ENCODE measurements at places on chromosomes 5 and 9.

- no peak for DNase-seq
Observed at GRCh38 chr5:90191352-90192045, 218.1 kb downstream of the CETN3 start.

GRCh38 chr5:61599370-61600122 lies 267.5 kb downstream of the ZSWIM6 start:
- peak; percentile 20 for DNase-seq

DNA sequence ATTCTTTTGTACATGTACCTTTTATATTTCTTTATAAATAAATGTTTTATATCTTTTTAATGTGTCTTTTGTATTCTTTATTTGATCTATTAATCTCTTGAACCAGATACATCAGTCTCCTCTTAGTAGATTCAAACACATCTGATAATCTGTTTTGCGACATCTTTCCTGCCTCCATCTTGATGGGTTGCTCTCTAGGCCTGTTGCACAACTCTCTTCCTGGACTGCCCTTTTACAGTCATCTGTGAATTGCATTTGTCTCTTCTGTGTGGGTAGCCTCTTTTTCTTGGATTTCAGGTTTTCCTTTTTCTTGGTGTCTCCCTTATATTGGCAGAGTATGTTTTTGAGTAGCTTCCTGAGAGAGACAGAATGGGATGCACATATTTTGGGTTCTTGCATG lies 6.2 kb downstream of the ZFYVE16 start:
- DNase-seq: peak; percentile 22

DNA sequence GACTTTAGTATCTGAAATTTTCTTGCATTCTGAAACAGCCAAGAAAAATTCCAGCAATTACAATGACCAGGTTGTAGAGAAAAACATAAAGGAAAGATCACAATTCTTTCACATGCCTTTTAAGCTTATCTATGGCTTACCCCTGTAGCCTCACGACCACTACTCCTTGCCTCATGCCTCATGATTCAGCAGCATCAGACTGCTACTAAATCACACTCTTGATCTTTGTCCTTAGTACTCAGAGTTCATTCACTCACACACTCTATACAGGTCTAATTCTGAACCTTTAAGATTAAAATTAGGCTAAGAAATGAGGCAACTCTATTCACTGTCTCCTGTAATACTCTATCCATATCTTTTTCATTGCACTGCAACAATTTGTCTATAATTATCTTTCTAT lies 415.1 kb downstream of the MLLT3 start:
- no peak for DNase-seq

GRCh38 chr5:54093861-54094260 lies 216.5 kb downstream of the ARL15 start:
- DNase-seq: peak; percentile 33

GRCh38 chr9:22052376-22052945 lies 43.4 kb upstream of the CDKN2B start:
- peak; percentile 99 for DNase-seq

DNA sequence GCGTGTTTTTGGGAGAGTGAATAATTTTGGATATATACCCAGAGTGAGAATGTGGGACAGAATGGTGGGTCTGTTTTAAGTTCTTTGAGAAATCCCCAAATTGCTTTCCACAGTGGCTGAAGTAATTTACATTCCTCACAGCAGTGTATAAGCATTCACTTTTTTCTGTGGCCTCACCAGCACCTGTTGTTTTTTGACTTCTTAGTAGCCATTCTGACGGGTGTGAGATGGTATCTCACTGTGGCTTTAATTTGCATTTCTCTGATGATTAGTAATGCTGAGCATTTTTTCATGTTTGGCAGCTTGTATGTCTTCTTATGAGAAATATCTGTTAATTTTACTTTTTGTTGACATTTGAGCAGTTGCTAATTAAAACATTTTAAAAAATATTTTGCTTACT lies 9.4 kb upstream of the SPATA31D1 start:
- no peak for DNase-seq

GRCh38 chr5:116578676-116579075 lies 4.1 kb upstream of the SEMA6A start:
- no peak for DNase-seq

DNA sequence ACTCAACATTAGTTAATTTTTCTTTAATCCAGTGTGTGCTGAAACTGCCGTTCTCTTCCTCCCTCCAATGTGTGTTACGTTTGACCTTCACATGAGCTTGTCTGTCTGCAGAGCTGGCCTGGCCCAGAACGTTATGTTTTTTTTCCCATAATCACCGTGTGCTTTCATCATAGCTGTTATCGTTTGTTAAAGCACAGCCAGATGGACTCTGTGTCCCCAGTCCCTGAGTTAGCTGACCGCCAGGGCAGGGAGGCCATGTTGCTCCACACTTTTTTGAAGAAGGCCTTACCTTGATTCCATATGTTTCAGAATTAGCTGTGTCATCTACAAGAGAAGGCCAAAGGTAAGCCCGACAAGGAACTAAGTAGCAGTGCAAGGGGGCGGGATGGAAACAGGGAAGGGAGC lies 55.7 kb downstream of the HSD17B3 start:
- DNase-seq: no peak

- DNase-seq: no peak
Observed at GRCh38 chr5:60299944-60300343, 400.0 kb downstream of the DEPDC1B start.

GRCh38 chr9:28264368-28264767 lies 691.1 kb upstream of the C9orf72 start:
- DNase-seq: peak; percentile 6

- DNase-seq: peak; percentile 40
Observed at GRCh38 chr5:78793907-78794662, 145.5 kb upstream of the LHFPL2 start.

DNA sequence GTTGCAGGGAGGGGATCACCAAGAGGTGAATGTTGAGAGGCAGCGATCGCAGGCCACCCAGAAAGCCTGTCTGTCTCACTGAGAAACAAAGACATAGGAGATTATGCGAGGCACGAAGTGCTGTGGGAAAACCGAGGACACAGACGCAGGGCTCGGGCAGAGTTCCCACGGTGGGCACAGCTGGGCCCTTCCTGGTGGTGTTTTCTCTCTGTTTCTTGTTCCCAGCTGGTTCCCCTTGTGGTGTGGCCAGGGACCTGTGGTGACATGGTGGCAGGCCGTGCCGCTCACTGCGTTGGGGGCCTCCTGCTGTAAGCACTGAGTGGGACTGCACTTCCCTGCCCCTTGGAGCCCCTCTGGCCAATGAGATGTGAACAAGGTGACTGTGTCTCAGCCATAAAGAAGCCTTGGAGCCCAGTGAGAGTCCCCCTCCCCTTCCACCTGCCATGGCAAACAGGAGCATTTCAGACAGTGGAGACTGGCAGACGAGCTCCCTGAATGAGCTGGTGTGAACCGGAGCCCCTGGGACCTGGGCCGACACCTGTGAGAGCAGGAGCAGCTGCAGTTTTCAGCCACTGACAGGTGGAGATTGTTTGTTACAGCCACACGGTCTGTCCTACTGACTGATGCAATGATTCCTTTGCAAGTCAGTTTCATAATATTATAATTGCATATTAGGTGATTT lies 13.2 kb upstream of the IRX4 start:
- no peak for DNase-seq

DNA sequence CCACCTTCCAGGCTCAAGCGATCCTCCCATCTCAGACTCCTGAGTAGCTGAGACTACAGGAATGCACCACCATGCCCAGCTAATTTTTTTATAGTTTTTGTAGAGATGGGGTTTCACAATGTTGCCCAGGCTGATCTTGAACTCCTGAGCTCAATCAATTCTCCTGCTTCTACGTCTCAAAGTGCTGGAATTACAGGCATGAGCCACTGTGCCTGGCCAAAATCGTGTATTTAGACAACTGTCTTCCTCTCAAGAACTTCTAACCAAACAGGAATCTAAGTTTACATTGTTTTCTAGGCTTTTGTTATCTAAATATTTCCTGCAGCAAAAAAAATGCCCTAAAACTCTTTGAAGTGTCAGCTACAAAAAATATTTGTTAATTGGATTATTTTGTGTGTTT lies 78.8 kb downstream of the NLN start:
- peak; percentile 31 for DNase-seq

- DNase-seq: no peak
Observed at GRCh38 chr5:2471152-2471879, 280.2 kb downstream of the IRX2 start.

DNA sequence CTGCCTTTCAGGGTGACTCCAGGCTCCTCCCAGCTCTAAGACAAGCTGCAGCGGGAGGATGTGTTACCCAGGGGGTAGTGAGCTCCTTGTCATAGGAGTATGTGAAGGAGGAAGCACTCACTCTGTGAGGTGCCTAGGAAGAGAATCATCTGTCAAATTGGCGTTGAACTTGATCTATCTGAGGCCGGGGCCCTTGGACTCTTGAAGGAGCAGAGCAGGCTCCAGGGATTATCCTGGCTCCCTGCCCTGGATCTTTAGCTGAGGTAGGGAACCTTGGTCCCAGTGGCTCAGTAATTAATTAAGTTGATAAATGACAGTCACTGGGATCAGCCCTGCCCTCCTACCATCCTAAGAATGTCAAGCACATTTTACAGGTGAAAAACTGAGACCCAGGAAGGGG lies 15.5 kb downstream of the ADGRD2 start:
- DNase-seq: no peak

- no peak for DNase-seq
Observed at GRCh38 chr9:4490705-4491625, 697 bp downstream of the SLC1A1 start.

DNA sequence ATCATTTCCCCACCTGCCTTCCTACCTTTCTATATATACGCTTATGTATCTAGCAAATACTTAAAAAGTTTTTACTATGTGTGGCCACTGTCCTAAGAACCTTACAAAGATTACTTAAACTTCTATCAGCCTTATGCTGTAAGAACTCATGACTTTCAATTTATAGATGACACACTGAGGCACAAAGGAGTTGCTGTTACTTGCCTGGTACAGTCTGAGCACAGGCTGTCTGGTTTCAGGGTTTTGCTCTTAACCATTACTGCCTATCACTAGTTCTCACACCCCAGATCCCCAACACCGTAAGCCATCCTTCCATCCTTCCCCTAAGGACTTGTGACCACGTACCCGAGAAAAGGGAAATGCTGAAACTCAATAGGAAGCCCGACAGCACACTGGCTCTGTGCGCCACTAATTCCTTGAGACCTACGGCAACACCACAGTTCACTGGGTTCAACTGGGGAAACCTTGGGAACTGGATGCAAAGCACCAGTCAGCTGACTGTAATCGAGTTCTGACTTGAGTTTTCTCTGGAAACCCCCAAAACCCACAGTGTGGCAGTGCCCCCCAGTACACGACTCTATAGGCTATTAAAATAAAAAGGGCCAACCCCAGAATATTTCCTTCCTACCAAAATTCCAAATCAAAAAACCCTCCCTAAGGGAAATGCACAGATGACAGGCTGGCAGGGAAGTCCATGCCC lies 56.0 kb downstream of the AUH start:
- no peak for DNase-seq

GRCh38 chr5:67366276-67366675 lies 169.7 kb upstream of the CD180 start:
- no peak for DNase-seq

DNA sequence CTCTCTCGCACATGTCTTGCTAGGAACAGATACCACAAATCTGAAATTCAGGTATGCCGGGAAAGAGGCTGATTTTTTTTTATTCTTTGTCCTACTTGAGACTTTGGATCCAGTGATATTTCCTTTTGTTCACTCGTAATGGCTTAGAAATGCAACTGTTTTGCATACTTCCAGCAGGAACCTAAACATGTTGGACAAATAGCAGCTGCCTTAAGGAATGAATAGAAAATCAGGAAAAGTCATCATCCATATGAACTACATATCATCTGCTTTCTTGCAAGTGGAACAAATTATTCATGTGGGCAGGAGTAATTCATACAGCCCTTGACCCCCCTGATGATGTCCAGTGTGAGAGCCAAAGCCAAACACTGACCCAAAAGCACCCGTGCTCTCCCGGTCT lies 17.4 kb downstream of the TTC39B start:
- peak; percentile 59 for DNase-seq

- DNase-seq: peak; percentile 100
Observed at GRCh38 chr5:149212198-149212951, 59.3 kb upstream of the AFAP1L1 start.
